ENCODE measurements at places on chromosomes 2 and 18.

- no peak for DNase-seq
These were observed 242.6 kb upstream of the RAB12 start for GRCh38 chr18:8366656-8367055.

- DNase-seq, result no peak
These were observed 72.6 kb downstream of the SUCLG1 start for GRCh38 chr2:84386336-84387040.

- peak; percentile 21 for DNase-seq
These were observed 107.2 kb upstream of the UGP2 start for GRCh38 chr2:63734510-63734909.

DNA sequence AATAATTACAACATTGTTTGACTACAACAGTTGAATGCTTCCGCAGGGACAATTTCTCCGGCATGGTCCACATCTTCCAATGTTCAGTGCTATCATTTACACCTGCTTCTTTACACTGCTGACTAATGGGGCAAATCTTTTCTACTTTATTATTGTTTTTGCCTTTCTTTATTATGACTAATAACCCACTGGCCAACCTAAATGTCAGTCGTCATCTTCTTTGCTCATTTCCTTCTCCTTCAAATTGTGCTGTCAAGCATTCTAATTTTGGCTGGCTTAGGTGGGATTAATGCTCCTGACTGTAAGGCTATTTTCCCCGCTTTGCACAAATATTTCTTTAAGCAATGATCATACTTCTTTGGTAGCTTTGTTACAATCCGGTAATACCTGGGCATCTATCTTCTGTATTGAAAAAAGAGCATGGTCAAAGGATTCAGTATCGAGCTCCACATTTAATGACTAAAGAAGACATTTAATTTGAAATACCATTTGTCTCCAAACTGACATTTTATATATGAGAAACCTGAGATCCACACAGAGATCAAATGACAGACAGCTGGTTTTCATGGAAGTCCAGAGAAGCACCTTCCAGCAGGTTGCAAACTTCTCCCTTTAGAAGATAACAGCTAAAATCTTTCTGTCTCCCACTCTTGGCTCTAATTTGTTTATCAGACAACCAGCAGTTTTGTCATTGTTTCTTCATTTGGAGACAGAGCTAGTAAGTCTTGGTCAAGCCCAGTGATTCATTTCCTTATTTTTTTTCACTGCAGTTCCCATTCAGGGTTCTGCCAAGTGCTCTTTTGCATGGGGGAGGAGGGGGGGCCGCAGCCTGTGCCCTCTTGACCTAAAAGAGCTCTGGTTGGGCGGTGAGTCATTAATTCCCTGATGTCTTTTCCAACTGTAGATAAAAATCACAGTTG is 132.9 kb downstream of the SOCS6 start:
- DNase-seq, result peak; percentile 91

GRCh38 chr2:55420439-55420725 is 726 bp upstream of the CCDC88A start:
- DNase-seq, result no peak

GRCh38 chr2:86138736-86139625 is 32.9 kb downstream of the PTCD3 start:
- DNase-seq, result no peak

DNA sequence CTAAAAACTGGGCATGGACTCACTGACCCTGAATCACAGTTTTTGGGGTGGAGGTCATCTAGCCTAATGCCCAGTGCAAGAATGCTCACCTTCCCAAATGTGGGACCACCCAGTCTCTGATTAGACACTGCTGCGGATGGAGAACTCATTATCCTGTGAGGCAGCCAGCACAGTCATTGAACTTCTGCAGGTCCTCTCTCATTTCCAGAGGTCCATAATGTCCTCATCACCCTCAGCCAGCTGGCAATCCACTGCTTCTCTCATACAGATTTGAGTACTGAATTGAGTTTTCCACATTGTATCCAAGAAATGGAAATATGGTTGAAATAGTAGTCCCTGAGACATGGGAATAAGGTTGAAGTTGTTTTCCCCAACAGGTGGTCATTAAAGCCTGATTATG is 5.0 kb upstream of the MYO5B start:
- no peak for DNase-seq

DNA sequence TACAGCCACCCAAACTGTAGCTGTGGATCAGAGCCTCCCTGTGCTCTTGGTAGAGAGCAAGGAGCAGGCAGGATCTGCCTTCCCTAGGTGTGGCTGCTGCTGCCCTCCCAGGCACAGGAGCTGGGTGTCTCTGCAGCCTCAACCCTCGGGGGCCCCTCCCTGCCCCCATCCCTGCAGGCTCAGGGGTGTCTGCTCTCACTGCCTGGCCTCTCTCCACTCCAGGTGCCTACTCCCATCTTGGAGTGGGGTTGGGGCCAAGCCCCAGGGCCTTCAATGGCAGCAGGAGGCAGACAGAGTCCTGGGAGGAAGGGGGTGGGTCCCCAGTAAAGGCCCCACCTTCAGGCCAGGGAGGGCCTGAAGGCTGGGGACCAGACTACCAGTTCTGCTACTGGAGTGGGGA is 189.7 kb upstream of the OSR1 start:
- no peak for DNase-seq

GRCh38 chr2:168510125-168510756 is 54.2 kb downstream of the CERS6 start:
- no peak for DNase-seq

DNA sequence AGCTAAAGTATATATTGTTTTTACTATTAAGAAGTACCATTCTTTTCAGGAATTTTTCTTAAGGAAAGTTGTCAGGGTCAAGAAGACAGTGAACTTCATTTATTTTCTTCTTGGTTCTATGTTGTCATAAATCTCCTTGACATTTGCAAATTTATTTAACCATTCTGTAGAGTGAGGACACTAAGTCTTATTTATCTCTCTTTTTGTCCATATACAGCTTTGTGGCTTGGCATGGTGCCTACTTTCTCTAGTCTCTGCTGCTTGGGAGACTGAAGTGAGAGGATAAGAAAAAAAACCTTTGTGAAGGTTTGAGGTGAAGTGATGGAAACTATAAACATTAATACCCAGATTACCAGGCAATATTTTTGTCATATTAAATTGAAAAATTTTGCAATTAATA is 1389.4 kb downstream of the SUCLG1 start:
- peak; percentile 62 for DNase-seq

- no peak for DNase-seq
These were observed 1.6 kb upstream of the ARHGEF4 start for GRCh38 chr2:130834931-130835765.

GRCh38 chr2:5696404-5696944 is 4.3 kb downstream of the SOX11 start:
- peak; percentile 59 for DNase-seq

DNA sequence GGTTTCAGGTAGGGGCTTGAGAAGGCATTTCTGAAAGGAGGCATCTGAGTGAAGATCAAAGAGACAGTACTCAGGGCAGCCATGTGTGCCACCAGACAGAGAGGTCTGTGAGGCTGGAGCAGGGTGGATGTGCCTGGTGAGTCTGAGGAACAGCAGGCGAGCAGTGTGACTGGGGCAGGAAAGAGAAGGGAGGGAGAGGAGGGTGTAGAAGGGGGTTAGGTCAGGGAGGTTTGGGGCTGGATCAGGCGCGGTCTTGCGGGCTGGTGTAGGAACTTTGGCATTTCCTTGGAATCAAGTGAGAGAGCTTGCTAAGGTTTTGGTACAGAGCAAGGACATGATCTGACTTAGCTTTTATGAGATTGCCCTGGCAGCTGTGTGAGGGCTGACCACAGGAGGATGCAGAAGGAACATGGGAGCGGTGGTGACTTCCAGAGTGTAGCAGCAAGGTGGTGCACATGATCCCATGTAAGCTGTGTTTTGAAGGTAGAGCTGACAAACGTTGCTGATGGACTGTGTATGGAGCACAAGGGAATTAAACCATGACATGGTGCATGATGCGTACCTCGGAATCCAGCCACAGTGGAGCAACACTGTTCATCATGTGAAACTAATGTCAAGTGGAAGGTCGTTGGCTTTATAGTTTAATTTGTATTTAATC is 13.9 kb downstream of the RAB31 start:
- no peak for DNase-seq

- DNase-seq, result peak; percentile 87
These were observed at the start of gene SATB2 for GRCh38 chr2:199457147-199458008. TSS of gene SATB2 (minus strand) at chr2:199457939. CDS start at chr2:199456037, 1,902 bp downstream.

GRCh38 chr2:165182029-165182428 is 21.8 kb downstream of the SCN3A start:
- DNase-seq, result no peak

DNA sequence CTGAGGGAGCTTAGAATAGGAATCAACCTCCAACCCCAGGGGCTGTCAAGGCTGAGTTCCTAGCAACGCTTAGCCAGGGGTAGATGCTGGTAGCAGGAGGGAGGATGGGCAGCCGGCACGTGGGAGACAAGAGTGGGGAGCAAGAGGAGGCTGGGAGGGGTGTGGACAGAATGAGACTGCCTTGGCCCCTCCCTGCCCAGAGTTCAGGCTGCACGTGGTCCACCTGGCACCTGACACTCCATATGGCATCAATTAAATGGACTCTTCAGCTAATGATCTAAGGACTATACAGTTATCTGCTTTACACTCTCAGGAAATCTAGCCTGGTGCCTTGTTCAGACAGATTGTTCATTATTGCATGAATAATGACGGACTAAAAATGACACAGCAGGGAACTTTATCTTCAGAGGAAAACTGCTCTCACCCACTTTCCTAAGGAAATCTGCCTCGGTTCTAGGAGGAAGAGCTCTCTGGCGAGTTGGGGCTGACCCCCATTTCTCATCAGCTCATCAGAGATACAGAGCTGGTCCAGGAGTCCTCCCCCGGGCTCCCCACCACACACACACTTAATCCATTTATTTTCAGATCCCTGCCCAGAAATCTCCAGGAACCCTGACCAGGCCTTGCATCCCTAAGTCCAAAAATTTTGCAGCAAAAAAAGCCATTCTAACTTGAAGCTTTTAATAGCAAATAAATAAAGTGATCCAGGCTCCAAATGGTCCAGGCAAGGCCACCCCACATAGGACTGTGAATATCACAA is 102.1 kb upstream of the CDC42EP3 start:
- DNase-seq, result no peak

DNA sequence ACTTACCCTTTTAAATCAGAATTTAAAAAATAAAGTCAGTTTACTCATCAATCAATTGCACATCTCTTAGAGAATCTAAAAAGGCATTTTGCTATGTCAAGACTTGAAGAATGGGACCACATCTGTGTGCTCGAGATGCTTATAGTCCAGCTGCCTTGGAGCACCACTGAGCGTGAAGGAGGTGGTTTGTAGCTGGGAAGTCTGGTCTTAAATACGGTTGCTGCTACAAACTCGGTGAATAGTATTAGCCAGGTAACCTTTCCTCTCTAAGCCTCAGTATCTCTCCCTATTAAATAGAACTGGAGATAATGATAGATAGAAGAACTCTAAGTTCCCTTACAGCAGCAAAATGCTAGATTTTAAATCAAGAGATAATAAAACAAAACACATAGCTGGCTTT is 289.7 kb downstream of the TRIB2 start:
- no peak for DNase-seq

GRCh38 chr2:172791953-172792352 is 56.3 kb downstream of the RAPGEF4 start:
- no peak for DNase-seq

DNA sequence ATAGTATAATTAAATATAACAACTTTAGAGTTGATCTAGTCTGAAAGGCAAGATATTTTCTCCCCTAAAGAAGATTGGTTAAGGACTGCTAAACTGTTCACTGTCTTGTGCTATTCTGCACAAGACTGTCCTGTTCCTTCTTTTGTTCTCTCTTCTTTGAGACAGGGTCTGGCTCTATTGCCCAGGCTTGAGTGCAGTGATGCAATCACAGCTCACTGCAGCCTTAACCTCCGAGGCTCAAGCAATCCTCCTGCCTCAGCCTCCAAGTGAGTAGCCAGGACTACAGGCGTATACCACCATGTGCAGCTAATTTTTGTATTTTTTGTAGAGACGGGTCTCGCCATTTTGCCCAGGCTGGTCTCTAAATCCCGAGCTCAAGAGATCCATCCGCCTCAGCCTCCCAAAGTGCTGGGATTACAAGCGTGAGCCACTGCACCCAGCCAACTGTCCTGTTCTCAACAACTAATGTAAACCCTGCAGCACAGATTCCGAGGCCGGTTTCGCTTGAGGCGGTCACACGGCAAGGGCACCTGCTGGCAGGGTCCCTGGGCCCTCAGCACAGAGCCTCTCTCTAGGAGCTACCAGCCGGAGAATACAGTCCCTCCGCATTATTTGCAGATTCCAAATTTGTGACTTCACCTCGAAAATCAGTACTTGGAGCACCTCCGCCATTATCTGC is 16.4 kb downstream of the PXDN start:
- no peak for DNase-seq

GRCh38 chr2:222423186-222423585 is 1.2 kb upstream of the SGPP2 start:
- DNase-seq, result no peak

DNA sequence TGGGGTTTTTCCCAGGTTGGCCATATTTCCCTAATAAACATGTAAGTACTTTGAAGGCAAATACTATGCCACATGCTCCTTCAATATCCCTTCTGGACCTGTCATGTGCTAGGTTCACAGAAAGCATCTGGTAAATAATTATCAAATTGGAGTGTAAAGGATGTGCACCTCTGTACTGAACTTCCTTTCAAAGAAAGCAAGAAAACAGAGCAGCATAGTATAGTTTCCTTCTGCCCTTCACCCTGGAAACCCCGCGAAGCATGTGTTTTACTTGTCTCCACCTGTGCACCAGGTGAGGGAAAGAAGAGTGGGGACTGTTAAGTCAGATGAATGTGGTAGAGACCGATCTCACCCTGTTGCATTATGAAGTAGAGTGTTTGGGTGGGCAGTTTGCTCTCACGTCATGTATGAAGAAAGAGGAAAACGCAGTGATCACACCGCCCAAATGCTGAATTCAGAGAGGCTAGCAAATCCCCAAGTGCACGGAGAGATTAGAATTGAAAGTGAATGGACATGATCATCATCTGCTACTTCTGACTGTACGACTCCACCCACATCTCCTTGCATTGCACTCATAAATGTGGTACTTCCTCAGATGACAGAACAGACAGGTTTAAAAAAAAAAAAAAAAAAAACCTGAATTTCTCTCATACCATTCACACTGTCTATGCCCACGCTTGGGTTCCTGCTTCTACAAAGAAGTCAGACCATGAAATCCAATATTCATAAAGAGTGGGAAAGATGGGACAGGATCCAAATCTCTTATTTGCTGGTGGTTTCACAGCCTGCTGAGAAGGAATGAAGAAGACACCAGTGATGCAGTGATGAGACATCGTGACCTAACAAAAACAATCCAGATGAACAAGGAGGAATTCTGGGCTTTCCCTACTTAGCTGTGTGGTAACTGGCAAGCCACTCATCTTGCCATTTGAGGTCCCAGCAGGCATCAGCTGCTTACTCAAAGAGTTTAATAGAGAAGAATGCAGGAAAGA is 448.6 kb downstream of the BCL11A start:
- DNase-seq, result peak; percentile 96

DNA sequence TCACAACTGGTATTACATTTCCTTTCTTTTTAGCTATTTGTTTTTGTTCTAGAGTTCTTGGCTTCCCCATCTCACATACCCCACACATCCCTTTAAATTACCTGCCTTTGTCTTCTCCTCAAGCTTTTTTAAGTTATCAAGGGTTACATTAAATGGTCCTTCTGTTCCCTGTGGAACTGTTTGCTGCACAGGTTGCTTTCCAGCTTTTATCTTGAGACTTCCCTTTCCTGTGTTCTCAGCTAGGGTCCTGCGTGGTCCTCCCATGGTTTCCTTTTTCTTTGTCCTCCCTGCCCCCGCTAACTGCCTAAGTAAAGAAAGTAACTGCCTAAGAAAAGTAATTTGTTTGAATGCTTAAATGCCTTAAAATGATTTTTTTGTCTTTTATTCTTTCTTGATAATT is 66.8 kb downstream of the EPB41L5 start:
- no peak for DNase-seq
